Activated effector memory CD4-positive, alpha-beta T cell treated with Interleukin-2 at 50 U/mL for 16 hours (primary cell): ENCODE measurements at places on chromosomes 5 and 9.

GRCh38 chr5:93608855-93609254, 25.8 kb downstream of the NR2F1 start:
- no peak for DNase-seq

GRCh38 chr5:1168796-1169195, 32.6 kb upstream of the SLC6A19 start:
- no peak for DNase-seq

- no peak for DNase-seq
Measured at GRCh38 chr5:181184845-181185216, 20.2 kb downstream of the TRIM7 start.

GRCh38 chr9:74979844-74980243, 27.1 kb upstream of the C9orf40 start:
- DNase-seq, result no peak

DNA sequence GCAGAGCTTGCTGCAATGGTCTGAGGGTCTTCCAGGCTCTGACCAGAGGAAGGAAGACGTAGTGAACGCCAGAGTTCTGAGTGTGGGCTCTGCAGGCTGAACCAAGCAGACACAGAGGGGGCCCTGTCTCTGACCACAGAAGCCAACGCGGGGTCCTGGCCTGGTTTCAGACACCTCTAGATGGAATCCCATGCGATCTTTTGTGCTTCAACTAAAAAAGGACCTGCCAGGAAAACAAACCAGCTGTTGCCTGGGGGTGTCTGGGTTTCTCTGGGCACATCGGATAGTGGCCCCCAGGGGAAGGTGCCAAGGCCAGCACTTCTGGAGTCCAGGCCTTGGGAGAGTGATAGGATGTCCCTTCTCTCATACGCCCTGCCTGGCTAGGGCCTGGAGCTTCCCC, 12.9 kb downstream of the PRDM12 start:
- DNase-seq, result no peak

DNA sequence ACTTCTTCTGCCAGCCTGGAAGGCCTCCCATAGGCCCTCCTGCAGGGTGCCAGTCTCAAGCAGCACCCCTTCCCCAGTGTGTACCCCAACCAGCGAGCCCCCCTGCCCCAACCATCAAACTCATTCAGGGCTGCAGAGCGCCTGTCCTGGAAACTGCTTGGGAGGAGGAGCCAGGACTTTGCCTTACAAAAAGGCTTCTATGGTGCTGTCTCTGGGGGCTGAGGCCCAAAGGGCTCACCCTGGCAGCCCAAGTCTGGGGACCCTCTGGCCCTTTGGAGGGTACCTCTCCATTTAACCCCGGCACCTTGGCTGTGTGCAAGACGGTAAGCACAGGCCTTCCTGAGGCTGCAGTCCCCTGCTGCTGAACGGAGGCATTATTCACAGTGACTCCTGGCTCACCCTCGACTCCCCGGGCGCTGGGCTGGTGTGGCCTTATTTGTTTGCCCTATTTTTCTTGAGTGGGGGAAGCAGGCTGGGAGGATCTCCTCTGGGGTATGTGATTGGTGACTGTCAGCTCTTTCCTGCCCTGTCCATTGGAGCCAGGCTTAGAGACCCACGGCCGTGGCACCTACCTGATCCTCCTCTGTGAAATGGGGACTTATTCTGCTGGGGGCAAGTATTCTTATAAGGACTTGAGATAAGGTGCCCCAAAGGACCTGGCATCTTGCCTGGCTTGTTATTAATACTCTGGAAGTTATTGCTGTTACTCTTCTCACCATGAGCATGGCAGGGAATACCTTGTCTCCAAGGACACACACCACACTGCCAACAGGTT, 5.8 kb downstream of the LMX1B start:
- DNase-seq, result no peak

GRCh38 chr5:139900546-139901250, 105.1 kb downstream of the PSD2 start:
- no peak for DNase-seq

- DNase-seq, result no peak
Measured at GRCh38 chr5:165188556-165189175, 1683.2 kb downstream of the MAT2B start.

- DNase-seq, result no peak
Measured at GRCh38 chr5:32182463-32183063, 8.4 kb upstream of the GOLPH3 start.

GRCh38 chr9:13034694-13035002, 244.8 kb downstream of the MPDZ start:
- DNase-seq, result no peak

DNA sequence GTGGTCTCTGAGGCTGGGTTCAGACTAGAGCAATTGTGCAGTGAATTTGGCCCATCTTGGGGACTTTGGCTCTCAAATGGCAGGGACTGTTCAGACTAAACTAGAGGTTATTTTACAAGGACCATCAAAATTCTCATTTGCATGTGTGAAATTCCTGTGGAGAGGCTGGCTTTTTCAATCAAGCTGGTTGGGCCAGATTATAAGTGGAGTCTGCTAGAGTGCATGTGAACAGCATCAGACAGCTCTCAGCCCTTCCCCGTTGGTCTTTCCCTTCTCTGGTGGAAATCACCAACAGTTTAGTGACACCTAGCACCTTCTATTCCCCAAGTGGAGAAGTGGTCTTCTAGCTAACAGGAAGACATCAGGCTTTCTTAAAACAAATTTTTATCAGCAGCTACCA, 301.3 kb downstream of the CWC27 start:
- no peak for DNase-seq

DNA sequence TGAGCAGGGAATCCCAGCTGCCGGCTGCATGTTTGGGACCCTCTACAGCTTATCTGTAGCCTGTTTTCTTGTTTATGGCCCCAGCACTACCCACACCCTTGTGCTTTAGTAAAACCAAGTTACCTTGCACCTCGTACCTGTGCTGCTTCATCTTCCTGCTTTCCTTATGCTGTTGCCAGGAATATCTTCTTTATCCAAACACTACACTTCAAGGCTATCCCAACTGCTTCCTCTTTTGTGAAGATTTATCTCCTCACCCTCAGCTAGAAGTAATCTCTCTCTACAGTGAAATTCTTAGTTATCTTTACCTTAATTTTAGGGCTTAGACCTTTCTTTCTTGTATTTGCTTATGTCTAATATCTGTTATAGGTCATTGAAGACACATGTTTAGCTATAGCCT, 171.1 kb downstream of the KDM4C start:
- DNase-seq, result no peak

DNA sequence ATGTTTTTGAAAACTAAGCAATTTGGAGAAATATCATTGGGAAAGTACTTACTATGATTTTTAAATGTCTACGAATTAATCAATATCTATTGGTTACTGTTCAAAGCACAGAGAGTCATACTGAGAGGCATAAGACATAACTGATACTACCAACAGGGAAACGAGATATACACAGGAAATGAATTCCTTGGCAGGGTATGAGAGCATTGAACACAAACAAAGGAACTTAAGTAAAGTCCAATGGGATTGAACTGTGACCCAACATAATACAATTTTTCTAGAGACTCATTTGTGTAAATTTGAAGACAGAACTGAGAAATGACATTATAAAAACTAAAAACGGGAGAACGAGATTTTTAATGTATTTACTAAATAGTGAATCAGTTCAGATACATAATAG, 1.3 kb upstream of the ITGA1 start:
- no peak for DNase-seq

DNA sequence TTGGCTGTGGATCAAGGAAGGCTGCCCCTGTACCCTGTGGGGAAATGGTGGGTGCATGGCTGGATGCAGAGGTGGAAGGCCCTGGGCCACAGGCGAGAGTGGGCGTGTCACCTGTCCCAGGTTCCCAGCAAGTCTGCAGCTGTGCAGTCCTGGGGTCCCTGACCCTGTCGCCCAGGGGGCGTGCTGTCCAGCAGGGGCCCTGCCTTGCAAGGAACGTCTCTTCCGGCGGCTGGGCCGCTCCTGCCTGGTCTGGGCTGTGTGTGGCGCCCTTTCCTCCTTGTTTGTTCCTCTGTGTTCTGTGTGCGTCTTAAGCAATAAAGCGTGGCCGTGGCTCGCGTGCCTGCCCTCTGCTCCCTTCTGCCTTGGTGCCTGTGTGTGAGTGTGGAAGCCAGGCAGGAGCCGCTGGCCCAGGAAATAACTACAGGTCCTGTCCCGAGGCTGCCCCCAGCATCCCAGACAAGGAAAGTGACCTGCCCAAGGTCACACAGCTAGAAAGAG, 8.4 kb downstream of the SLC2A6 start:
- DNase-seq, result no peak

GRCh38 chr5:174601946-174602345, 122.4 kb upstream of the MSX2 start:
- DNase-seq, result no peak

DNA sequence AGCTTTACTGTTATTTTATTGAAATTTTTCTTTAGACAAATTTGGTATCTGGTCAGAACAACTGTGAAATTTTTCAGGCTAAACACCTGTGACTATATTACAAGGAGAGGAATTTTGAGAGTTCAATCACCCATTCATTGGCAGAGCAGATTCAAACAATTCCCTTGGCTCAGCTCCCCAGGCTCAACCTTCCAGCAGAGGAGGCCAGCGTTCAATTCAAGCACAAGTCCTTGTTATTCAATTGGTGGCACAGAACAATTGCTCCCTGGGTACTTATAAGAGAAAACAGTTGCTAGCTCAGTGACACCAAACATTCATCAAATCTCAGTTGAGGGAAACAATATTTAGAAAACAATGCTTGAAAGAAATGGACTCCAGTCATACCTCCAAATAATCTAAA, 83.3 kb downstream of the SUSD1 start:
- no peak for DNase-seq

GRCh38 chr5:54904425-54904824, 81.0 kb downstream of the ESM1 start:
- DNase-seq, result no peak

- no peak for DNase-seq
Measured at GRCh38 chr5:133899506-133899905, 68.9 kb downstream of the C5orf15 start.

GRCh38 chr5:139600336-139600949, 39.3 kb downstream of the UBE2D2 start:
- DNase-seq, result no peak

GRCh38 chr9:70801181-70801829, 320.1 kb downstream of the TRPM3 start:
- no peak for DNase-seq
